ENCODE measurements at places on chromosomes 13 and 19.

- DNase-seq, result no peak
These were observed 8.5 kb upstream of the ZNF91 start for GRCh38 chr19:23403581-23404324.

- DNase-seq, result no peak
These were observed 39.5 kb downstream of the FAM124A start for GRCh38 chr13:51261610-51262249.

GRCh38 chr13:60453490-60453889 is 56.5 kb downstream of the TDRD3 start:
- DNase-seq, result no peak

DNA sequence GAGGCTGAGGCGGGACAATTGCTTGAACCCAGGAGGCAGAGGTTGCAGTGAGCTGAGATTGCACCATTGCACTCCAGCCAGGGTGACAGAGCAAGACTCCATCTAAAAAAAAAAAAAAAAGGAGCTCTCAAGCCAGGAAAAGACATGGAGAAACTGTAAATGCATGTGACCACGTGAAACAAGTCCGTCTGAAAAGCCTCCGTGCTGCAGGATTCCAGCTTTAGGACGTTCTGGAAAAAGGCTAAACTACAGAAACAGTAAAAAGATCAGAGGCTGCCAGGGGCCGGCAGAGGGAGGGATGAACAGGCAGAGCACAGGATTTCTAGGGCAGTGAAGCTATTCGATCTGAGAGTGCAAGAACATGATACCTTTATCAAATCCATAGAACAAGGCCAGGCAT is 40.7 kb upstream of the NDUFS7 start:
- DNase-seq, result no peak

DNA sequence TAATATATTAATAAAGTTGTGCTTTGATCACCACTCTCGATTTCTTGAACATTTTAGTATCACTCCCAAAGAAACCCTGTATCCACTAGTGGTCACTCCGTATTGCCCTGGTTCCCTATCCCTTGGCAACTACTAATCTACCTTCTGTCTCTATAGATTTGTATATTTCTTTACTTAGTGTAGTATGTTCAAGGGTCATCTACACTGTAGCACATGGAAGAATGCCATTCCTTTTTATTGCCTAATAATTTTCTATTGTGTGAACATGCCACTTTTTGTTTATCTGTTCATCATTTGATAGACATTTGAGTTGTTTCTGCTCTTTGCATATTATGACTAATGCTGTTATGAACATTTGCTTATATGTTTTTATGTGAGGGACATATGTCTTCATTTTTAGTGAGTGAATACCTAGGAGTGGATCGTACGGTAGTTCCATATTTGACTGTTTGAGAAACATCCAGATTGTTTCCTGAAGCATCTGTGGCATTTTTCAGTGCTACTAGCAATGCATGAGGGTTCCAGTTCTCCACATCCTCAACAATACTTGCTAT is 254.0 kb downstream of the GPC6 start:
- DNase-seq, result no peak

- no peak for DNase-seq
These were observed 18.2 kb downstream of the CLEC11A start for GRCh38 chr19:50741179-50741933.

GRCh38 chr13:112200200-112200599 is 133.3 kb downstream of the SOX1 start:
- no peak for DNase-seq

- peak; percentile 53 for DNase-seq
These were observed 667 bp upstream of the MBNL2 start for GRCh38 chr13:97221466-97221865.

GRCh38 chr13:110627351-110627750 is 12.0 kb downstream of the NAXD start:
- DNase-seq, result no peak

- DNase-seq, result no peak
These were observed 101.2 kb upstream of the RAP2A start for GRCh38 chr13:97332742-97333141.

- DNase-seq, result peak; percentile 93
These were observed 580 bp downstream of the HSD17B14 start for GRCh38 chr19:48835734-48836088.

DNA sequence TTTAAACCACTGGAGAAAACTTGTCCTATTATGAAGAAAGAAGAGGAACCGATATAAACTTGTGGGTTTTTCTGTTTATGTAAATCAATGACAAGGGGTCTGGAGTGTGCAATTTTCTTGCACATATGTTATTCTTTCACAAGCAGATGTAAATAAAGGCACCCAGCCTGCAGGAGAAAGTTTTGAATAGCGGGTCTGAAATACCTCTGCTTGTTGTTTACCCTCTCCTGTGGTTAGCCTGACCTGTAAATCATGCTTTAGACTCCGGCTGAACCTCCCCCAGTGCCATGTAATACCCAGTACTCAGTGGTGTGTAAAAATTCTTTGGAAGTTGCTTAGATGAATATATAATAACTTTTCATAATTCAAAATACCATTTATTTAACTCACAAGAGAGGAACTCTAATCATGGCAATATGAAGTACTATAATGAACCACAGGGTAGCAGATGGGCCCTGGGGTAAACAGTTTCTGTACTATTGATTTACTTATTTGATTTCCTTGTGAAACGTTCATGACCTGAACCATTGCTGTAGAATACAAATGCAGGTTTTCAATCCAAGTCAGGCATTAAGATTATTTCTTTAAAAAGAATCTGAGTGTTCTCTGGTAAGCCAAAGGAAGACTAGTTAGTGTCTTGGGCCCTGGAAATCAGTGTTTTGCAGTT is 245.1 kb downstream of the LMO7 start:
- DNase-seq, result no peak

- DNase-seq, result no peak
These were observed 3.3 kb downstream of the RNASEH2B start for GRCh38 chr13:50912851-50913250.

DNA sequence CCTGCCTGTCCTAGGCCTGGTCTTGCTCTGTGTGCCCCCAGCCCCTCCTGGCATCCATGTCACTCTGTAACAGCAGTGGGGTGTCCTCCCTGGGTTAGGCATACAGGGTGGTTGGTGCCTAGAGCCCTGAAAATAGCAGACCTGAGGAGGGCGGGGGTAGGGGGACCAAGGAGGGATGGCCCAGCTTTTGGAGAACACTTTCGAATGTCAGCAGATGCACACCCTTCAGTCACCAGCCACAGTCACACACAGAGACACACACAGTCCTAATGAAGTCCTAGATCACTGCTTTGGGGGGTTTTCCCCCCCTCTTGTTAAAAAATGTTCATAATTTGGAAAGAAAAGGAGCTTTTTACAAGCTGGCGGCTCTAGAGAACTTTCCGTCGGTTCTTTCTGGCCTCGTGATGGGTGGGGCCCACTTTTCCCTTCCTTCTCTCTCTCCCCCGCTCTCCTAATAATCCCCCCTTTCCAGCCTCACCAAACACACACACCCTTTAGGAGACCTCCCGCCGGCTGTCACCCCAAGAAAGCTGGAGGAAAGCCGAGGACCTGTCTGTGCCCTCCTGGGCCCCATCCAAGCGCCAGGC is 47.9 kb downstream of the LYL1 start:
- no peak for DNase-seq

GRCh38 chr19:50563597-50563996 is 4.6 kb downstream of the LRRC4B start:
- DNase-seq, result no peak

DNA sequence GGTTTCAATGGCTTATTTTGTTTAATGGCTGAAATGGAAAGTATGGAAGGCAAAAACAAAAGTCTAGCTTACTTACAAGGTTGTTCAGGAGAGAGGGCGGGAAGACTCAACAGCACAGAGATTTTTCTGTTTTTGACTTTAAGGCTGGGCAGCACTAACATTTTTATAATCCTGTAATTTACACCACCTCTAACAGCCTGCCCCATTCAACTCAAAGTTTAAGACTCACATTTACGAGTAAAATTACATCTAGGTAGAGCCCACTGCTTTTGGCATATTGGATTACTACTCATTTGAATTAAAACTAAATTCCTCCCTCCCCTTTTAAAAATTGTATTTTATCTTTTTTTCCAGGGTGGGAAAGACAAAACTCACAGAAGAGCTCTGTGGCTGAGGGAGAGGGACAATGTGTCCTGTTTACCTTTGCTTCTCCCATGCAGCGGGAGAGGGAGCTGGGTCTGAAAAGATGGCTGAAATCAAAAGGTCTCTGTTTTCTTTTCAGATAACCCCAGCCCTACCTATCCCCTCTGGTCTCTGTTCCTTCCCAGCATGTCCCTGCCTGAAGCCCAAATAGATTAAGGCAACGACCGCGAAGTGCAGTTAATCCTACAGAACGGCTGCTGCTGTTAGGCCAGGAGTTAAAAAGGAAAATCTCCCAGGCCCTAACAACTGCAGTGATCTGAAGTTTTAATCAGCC is 6.6 kb downstream of the EFNB2 start:
- no peak for DNase-seq

DNA sequence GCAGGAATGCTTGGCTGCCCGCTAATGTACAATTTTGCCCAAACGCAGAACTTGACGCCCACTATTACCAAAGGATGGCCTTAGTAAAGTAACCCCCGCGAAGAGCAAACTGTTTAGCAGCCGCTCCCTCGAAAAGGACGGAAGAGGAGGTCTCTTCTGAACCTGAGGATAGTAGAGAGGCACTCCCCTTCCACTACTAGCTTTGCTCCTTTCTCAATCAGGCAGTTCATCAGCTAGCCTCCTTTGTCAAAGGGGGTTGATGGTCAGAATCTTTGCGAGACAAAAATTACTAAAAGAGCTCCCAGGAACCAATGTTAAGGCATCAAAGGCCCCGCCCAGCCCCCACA is 534 bp downstream of the CAB39L start:
- DNase-seq, result peak; percentile 66

DNA sequence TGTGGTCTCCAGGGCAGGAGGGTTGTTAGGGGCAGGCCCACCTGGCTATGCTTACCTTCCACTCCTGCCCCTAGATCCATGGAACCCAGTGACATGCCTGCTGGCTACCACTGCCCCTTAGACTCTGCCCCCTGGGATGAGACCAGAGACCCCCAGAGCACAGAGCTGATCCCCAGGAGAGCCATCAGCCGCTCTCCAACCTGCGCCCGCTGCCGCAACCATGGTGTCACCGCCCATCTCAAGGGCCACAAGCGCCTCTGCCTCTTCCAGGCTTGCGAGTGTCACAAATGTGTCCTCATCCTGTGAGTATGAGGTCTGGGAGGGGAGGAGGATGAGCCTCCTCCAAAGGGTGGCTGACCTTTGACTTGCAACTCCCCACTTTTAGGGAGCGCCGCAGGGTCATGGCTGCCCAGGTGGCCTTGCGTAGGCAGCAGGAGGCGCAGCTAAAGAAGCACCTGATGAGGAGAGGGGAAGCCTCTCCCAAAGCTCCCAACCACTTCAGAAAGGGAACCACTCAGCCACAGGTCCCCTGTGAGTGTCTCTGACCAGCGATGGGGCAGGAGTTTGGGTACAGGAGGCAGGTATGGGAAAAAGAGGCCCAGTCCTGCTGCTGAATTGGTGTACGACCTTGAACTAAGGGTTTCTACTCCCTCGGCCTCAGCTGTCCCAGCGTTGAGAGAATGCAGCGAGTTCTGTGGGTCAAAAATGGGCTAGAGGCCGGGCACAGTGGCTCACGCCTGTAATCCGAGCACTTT is 2.7 kb downstream of the DMRTC2 start:
- DNase-seq, result no peak

DNA sequence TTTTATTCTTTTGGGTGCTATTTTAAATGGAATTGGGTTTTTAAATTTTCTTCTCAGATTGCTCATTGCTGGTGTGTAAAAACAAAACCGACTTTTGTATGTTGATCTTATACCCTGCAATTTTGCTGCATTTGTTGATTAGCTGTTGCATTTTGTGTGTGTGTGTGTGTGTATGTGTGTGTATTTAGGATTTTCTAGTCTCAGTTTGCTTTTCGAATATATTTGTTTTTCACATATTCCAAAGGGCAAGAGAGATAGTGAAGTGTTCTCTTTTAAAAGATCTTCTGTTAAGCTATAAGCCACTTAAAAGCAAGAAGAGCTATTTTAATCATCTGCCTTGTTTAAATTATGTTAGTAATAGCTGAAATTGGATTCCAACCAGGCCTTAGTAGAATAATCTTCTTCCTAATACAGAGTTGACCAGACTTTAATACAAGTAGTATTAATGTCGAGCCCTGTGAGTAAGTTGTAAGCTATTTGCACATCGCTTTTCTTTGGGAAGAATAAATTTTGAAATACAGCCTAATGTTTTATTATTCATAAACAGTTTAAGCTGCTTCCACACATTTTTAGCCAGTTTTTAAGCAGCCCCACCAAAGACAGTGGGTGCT is 57.4 kb downstream of the TM9SF2 start:
- DNase-seq, result no peak

DNA sequence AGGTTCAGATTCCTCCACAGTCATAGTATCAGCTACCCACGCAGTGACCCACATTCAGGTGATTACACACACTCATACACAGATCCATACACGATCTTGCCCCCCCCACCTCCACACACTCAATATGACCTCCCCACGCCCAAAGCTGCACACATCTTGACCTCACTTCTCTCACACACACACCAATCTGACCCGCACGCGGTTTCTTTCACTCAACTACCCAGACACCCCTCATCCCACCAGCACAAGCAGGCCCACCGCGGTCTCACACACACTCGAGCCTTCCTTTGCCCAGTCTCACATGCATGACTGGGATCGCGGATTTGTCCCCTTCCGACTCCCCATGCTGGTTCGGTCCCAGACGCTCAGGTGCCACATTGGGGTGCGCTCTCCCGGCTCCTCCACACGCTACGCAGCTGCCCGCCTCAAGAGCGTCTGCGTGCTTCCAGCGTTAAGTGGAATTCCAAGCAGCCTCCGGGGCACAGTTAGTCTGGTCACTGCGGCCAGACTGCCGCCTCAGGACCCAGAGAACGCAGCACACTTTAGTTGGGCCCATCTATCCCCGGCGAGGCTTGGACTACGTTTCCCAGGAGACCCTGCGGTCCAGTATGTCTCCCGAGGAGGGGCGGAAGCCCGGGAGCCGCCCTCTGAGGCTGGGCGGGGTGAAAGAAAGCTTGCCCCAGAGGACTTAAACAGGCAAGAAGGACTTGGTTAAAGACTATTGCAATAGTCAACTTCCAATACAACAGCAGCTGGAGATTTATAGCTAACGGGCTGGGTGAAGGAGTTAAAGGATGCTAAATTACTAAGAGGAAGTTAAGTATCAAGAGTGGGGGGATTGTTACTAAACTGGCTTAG is 746 bp upstream of the ZNF345 start:
- peak; percentile 94 for DNase-seq

DNA sequence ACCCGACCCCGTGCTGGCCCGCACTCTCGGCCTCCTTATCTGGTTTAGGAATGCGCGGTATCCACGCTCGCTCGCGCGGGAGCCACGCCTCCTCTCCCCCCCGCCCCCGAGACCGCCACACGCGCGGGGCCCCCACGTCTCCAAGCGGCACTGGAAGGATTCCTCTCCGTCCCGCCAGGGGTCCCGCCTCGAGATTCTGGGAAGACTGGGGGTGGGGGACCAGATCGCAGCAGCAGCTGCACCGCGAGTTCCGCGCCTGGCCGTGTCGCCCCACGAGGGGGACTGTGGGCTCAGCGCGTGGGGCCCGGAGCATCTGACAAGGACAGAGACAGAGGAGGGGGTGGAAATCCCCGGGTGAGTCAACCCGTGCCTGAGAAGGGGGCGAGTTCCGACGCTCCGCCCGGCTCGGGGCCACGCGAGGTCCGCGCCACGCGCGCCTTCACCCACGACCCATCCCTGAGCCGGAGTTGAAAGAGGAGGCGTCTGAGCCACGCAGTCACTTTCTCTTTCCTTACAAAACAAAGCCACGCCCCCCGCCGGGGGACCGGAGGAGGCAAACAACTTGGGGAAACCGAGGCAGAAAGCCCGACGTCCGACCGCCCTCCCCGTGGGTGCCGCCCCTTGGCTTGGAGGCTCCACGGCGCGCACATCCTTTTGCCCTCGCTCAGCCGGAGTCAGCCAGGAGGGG is 814 bp downstream of the S1PR2 start:
- no peak for DNase-seq
